ENCODE measurements at places on chromosomes 3 and 15. TPM values are rescaled to one million over a fixed set of nuclear protein-coding genes. Genes with fewer than 3 reads are reported as not detected.

NAALADL2 gene
- not detected for total RNA-seq

DNA sequence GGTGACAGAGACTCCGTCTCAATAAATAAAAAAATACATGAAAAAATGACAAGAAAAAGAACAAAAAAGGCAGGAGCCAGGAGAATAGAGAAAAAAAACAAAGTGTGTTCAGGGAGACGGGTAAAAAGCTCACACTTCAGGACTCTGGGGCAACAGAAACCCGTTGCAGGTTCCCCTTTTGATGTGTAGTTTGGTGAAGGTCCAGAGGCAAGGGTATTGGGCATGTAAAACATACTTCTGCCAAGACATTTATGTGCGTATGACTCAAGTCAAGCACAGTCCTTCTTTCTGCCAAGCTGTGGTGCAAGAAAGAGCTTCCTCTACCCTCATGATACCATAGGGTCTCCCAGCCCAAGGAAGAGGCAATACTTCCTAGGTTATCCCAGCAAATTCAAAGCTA lies 33.4 kb upstream of the STRIT1 start:
- DNase-seq, result no peak
- H3K4me3 ChIP-seq, result no peak overlapping the region
- no peaks in the 10 kb centered on the region for H3K36me3 ChIP-seq
- H3K4me1 ChIP-seq, result no peaks in the 10 kb centered on the region

ACKR2 gene
- total RNA-seq, result 1.7 TPM

DNA sequence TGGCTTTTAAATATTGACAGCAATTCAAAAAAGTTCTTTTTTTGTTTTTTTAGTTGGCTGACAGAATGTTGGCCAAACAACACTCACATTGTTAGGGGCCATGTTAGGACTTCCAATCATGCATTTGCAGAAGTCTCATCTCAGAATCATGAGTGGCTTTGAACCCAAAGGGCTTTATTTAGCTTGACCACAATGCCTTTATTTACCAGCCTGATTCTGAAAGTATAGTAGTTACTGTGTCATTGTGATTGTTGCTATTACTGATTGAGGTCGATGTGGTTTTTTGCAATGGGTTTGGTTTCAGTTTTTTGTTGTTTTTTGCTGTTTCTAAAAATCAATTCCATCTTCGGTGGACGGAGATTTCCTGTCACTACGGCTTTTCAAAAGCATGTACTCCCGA lies 7.2 kb downstream of the GLDN start:
- H3K4me1 ChIP-seq, result no peaks in the 10 kb centered on the region
- H3K27ac ChIP-seq, result no peak overlapping the region
- H3K4me3 ChIP-seq, result no peak overlapping the region
- no peaks in the 10 kb centered on the region for H3K36me3 ChIP-seq

- peaks cover 80% of the 10 kb centered on the region for H3K4me1 ChIP-seq
- DNase-seq, result no peak
- peak overlapping the region; percentile 81 for H3K27ac ChIP-seq
- H3K36me3 ChIP-seq, result no peaks in the 10 kb centered on the region
These were observed 4.2 kb upstream of the BTLA start for GRCh38 chr3:112503304-112503972.

All from B cell (primary cell).